ENCODE measurements at places on chromosomes 2 and 18.

GRCh38 chr2:215949991-215950404 is 63.4 kb downstream of the MREG start:
- no peak for DNase-seq

DNA sequence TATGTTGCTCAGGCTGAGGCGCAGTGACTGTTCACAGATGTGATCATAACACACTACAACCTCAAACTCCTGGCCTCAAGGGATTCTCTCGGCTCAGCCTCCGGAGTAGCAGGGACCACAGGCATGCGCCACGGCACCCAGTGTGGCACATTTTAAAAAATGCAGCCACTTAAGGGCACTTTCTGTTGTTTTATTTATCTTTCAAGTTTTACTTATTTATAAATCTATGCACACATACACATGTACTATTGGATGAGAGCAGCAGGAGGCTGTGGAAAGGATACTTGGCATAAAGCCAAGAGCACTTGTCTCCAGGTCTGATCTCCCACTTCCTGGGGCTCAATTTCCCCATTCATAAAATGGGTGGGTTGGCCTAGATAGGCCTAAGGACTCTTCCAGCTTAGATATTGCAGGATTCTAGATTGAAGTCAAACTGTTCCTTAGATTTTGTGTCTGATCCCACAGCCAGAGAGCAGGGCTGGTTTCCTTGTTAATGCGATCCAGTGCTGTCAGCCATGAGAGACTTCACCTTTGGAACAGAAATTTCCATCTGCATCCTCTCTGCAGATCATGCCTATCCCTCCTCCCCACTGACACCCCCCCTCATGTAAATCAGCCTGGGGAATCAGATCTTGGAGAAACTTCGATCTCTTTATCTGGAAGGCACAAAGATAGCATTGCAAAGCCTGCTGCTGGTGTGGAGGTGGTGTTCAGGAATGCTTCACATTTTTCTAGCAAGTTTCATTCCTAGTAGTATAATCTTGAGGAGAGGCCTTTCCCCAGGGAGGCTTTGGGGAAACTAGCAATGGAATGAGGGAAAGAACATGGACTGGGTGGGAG is 24.7 kb downstream of the PCBP1 start:
- no peak for DNase-seq

- no peak for DNase-seq
These were observed 23.7 kb downstream of the CRACDL start for GRCh38 chr2:98912221-98912851.

- no peak for DNase-seq
These were observed 7.8 kb upstream of the PRKAG3 start for GRCh38 chr2:218839430-218839829.

DNA sequence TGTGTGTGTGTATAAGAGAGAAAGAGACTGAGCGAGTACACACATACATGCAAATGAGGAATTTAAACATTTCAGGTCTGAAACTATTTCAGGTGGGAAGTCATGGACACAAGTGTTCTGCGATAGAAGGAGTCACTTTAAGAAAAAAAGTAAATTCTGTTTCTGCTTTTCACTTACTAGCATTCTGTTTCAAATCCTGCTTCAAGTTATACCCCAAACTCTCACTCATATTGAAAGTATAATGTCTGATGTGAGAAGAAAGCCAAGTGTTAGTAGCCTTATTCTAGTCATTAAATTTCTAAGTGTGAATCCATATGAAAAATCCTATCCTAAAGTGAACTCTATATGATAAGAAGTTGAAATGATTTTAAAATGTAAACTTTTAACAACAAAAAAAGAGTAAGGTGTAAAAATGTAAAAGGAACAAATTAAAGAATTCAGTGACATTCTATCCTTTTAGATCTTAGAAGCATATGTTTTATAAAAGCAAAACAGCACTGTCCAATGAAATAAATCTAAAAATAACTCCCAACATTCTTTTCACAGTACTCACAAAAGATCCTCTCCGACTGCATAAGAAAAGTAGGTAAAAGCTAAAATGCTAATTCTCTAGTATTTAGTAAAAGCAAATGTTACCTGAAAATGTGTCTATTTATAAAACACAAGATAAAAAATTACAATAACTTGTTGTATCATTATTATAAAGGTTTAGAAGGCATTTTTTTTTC is 570.6 kb downstream of the ZEB2 start:
- DNase-seq = no peak

GRCh38 chr2:53727921-53728320 is 39.7 kb upstream of the CHAC2 start:
- DNase-seq = no peak

- DNase-seq = no peak
These were observed 35.0 kb downstream of the ADD2 start for GRCh38 chr2:70732766-70733645.

DNA sequence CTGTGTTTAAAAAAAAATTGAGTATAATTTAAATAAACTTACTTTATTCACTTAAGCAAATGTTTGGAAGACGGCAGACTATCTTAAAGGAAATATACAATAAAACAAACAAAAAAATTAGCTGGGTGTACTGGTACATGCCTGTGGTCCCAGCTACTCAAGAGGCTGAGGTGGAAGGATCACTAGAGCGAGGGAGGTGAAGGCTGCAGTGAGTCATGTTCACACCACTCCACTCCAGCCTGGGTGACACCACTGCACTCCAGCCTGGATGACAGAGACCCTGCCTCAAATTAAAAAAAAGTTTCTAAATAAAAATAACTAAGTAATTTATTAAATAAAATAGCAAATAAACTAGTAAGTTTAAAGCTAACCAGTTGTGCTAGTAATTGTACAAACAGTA is 7.5 kb downstream of the PUM2 start:
- DNase-seq = no peak

DNA sequence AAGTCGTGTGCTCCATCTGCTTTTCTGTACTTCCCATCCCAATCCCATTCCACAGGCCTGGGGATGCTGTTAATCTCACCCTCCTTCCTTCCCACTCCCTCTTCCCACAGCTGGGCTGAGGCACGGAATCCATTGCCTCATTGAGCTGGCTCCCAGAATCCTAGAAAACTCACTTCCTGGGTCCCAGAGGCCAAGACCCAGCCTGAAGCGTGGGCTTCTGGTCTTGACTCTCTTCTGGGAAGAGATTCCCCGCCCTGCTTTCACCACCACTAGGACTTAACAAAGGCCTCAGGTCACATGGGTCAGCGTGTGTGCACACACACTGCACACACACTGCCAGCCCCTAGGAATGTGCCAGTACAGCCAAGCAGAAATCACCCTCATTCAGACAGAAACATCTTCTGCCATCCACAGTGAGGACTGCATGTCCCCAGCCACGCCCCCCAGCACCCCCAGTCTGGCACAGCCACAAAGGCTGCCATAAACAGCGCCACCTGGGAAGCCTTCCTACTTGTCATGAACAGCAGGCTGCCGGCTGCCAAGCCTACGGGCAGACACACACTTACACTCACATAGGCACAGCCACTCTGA is 165.8 kb downstream of the TNS1 start:
- no peak for DNase-seq

GRCh38 chr18:23437357-23438045 is 15.6 kb upstream of the RIOK3 start:
- DNase-seq = peak; percentile 87

DNA sequence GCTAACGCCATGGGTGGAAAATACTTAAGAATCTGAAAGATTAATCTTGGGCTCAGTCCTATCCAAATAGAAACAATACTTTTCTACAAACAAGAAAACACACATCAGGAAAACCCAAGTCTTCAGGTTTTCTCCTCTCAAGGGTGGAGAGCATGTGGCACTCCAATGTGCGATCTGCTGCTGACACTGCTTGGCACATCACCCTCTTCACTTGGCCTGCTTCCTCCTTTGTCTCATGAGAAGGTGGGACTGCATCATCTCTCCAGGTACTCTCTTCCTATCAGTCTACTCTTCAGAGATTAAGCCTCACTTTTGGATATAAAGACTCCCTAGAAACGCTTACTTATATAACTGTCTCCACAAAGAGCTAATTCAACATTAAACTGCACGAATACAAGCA is 26.4 kb downstream of the HDLBP start:
- no peak for DNase-seq

DNA sequence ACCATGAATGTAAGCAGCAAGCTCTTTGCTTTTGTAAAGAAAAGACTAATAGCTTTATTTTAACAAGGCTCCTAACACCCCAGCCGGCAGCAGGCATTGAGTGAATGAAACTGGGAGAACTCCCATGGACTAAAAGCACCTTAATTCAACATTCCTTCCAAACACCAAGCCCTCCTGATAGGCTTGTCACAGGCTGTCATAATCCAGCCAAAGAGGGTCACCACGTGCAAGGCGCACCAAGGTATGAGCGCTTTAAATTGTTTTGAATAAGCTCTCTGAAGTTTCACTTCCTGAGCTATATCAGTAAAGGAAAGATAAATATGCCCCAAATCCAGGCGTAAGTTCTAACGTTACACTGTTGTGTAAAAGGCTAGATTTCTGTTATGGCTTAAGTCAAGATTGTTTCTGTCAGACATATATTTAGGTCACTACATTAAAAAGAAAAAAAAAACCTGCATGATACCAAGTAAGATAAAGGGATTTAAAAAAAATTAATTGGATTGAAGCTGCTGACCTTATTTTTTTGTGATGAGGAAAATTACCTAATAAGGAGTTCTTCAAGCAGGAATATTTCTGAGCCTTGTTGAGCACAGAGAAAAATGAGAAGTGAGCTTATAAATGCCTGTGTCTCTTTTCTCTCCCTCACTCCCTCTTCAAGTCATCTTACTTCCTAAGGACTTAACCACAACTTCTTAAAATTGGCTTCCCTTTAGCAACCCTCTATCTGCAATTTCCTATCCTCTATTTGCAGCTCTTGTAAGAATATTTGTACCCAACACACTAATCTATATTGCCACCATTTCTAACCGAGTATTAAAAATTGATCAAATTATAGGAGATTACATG is 136.1 kb upstream of the NRP2 start:
- no peak for DNase-seq

DNA sequence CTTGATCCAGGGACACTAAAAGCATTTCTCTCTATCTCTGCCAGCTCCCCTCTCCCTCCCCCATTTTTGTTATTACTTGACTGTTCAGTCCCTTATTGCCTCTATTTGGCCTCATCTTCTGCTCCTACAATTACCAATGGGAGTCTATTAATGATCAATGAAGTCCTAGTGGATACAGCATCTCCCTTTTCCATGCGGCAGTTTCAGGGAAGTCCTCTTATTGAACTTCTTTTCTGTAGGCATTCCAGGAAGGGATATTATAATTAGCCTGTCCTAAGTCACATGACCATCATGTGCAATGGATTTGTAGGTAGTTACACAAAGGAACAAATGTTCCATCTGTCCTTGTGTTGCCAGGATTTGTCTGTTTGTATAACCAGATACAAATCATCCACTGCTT is 495.1 kb upstream of the CNTNAP5 start:
- no peak for DNase-seq

- DNase-seq = no peak
These were observed 61.3 kb downstream of the IL1R2 start for GRCh38 chr2:102053096-102053495.

GRCh38 chr2:51789918-51790317 is 758.0 kb upstream of the NRXN1 start:
- DNase-seq = no peak

DNA sequence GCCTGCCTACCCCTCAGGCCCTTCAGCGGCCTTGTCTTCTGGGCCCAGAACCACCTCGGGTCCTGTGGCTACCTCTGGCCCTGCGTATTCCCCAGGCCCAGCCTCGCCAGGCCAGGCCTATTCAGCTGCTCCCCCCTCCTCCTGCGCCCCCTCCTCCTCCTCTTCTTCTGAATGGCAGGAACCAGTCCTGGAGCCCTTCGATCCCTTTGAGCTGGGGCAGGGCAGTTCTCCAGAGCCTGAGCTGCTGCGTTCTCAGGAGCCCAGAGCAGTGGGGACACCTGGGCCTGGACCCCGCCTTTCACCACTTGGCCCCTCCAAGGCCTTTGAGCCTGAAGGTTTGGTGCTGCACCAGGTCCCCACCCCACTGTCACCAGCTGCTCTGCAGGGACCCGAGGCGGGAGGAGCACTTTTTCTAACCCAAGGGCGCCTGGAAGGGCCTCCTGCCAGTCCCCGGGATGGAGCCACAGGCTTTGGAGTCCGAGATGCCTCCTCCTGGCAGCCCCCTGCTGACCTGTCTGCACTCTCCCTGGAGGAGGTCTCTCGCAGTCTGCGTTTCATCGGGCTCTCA is 14.7 kb downstream of the GAREM2 start:
- DNase-seq = no peak

DNA sequence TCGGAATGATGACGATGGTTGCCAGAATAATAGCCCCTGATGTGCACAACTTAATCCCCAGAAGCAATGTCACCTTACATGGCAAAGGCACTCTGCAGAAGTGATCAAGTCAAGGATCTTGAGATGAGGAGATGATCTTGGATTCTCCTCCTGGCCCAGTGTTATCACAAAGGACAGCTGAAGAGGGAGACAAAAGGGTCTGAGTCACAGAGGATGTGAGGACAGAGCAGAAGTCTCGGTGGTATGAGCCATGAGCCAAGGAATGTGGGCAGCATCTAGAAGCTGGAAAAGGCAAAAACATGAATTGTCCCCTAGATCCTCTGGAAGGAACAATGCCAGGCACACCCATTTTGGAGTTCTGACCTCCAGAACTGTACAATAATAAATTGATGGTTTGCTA is 358.5 kb downstream of the MYCN start:
- no peak for DNase-seq

DNA sequence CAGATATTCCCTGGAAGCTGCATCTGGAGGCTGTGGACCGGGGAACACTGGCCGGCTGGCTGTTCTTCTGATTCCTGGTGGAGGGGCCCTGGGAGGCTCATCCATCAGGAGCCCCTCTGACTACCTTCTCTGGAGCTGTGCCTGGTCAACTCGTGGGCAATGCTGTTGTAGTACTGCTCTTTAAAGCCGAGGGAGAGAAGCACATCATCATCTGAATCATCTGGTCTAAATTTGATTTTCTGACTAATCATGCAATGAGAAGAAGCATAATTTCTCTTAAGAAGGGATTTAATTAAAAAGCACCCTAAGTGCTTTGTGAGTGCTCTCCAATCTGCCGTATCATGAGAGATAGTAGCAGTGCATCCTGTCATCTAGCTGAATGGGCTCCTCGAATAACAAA is 229.5 kb downstream of the FHOD3 start:
- no peak for DNase-seq

- DNase-seq = no peak
These were observed 1389.3 kb upstream of the ZEB2 start for GRCh38 chr2:145909175-145909755.

GRCh38 chr2:239639421-239640185 is 238.8 kb upstream of the HDAC4 start:
- no peak for DNase-seq

All from stimulated activated naive CD8-positive, alpha-beta T cell treated with anti-CD3 and anti-CD28 coated beads, Interleukin-15, Interleukin-2, amounts not matched to agents 100 U/mL and 50 U/mL, for 24 hours (primary cell).